ENCODE measurements at places on chromosomes 6 and 20.

- no peak for DNase-seq
These were observed 194.0 kb downstream of the TRIM27 start for GRCh38 chr6:28729501-28730402.

DNA sequence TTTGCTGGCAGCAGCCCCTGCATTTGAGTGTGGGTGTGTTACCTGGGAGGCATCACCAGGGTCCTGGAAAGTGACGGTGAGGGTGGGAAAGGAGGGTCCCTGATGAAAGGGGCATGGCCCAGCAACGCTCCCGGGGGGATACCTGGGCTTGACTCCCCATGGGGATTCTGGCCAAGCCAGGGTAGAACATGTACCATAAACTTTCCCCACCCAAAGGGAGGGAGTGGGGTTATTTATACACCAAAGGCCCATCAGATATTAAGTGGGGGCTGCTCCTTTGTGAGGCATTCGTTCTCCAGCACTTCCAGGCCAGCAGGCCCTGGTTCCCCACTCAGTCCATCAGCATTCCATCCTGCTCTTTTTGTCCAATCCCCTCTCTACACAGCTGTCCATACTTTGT is 20.6 kb upstream of the CCR6 start:
- no peak for DNase-seq

GRCh38 chr6:109791301-109791700 is 100.2 kb downstream of the FIG4 start:
- DNase-seq, result no peak

DNA sequence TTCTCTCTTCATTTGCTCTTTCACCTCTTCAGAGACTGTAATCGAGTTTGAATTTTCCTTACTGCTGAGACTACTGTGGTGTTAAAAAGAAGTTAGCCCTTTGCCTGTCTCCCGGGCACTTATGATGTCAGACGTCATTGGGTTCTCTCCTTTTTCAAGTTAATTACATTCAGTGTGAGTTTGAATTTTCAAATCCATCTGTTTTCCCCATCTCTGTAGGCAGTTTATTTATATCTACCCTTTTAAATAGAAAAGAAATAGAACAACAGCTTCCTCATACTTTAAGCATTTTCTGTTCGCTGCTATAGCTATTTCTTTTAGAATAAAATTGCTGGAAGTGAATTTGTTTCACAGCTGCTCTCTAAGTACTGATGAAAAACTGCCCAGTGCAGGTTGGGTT is 81.4 kb downstream of the MCHR2 start:
- DNase-seq, result no peak

GRCh38 chr20:13554706-13555105 is 84.0 kb downstream of the TASP1 start:
- DNase-seq, result no peak

DNA sequence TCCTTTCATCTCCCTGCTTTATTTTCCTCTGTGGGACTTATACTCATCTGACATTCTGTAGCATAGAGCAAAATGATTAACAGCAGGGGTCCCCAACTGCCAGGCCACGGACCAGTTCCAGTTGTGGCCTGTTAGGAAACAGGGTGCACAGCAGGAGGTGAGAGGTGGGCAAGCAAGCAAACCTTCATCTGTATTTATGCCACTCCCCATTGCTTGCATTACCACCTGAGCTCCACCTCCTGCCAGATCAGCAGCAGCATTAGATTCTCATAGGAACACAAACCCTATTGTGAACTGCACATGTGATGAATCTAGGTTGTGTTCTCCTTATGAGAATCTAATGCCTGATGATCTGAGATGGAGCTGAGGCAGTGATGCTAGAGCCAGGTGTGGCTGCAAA is 130.5 kb upstream of the SLC24A3 start:
- no peak for DNase-seq

DNA sequence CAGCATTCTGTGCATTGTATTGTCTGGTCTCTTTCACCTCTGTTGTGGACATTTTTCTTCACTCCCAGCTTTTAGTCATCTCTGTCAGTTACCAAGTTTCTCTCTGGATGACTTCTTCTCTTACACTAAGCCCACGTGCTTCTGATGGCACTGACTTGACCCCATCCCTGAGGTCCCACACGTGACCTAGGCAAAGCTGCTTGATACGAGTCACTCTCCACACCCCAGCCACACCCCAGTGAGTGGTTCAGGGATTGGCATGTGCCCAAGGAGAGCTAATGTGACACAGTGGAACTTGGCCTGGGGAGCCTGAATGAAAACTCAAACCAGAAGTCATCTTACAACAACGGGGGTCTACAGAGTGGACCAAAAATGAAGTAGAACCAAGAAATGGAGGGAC is 32.2 kb downstream of the HTR1E start:
- no peak for DNase-seq

- DNase-seq, result no peak
These were observed 44.0 kb downstream of the SSR1 start for GRCh38 chr6:7268816-7269555.

- no peak for DNase-seq
These were observed 96.1 kb upstream of the ARMC2 start for GRCh38 chr6:108751851-108752732.

GRCh38 chr20:32742322-32743236 is 688 bp downstream of the COMMD7 start:
- no peak for DNase-seq

GRCh38 chr20:34012735-34013134 is 19.0 kb downstream of the RALY start:
- no peak for DNase-seq

DNA sequence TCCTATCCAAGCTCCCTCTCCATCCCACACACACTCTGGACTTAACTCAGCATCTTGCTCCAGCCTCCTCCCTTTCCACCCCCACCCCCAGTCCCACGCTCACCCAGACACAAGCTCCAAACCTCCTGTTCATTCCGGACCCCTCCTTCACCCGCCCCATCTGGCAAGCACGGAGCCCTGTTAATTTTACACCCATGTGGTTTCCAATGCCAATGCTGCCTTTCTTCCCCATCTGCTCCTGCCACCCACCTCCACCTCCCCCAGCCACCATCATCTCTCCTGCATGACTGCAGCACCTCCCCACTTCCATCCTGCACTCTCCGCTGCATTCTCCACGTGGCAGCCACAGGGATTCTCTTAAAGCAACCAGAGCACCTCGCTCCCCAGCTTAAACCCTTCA is 9.9 kb upstream of the CDK5RAP1 start:
- no peak for DNase-seq

DNA sequence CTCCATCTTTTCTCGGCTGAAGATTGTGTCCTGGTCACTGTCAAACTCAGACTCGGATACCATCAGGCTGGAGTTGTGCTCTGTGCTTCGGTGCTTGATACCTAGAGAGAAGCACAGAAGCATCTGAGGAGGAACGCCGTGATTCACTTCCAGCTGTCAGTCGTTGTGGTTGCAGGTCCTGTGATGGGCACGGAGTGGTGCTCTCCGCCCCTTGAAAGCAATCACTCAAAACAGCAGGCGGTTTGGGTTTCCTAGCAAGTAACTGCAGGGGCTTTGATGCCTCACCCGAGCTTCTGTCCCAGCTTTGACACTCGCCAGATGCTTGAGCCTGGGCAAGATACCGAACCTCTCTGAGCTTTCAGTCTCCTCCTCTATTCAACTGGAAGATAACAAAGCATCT is 52.5 kb downstream of the ALDH5A1 start:
- no peak for DNase-seq

DNA sequence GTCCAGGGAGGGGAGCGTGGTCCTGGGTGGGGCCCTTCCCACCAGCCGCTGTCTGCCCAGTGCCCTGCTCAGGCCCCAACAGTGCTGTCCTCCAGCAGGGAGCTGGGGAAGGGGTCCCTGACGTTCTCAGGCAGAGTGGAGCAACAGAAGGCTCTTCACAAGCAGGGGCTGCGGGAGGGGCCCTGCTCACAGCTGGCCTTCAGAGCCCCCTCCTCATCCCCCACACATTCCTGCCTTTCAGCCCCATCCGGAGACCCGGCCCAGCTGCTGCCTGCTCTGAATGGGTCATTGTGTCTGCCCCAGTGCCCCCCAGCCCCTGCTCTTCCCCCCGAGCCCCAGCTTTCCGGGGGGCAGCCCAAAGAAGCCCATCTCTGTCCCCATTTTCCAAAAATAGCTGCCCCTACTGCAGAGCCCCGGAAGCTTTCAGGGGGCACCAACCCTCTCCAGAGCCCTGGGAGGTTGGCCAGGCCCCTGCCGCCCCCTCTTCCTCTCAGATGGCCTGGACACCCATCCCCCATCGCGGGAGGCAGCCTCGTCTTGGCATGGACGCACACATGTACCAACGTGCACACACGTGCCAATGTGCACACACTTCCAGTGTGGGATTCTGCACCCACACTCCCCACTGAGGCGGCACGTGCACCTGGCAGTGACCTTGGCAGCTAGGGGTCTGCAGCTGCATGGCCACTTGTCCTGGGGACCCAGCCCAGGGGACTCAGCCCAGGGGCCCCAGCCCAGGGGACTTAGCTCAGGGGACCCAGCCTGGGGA is 3.7 kb downstream of the COL20A1 start:
- no peak for DNase-seq

DNA sequence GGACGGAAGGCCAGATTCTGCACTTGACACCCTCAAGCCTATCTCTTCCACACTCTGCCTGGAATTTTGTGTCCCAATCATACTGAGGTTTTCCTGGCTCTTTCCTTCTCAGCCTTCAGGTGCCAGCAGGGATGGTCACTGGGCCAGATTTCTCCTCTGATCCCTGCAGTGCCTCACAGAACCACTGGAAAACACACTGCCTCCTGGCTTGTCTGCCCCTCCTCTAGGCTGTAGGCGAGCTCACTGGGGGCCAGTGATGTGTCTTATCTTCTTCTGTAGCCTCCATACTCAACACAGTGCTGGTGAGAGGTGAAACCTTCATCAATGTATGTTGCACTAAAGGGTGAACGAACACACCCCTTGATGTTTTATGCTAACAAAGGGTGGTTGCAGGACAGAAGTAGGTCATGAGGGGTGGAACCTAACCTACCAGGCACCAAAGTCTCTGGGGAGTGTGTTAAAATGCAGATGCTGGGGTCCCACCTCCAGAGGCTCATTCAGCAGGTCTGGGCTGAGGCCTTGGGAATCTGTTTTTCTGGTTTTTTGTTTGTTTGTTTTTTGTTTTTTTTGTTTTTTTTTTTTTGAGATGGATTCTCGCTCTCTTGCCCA is 80.3 kb downstream of the CDH26 start:
- no peak for DNase-seq

DNA sequence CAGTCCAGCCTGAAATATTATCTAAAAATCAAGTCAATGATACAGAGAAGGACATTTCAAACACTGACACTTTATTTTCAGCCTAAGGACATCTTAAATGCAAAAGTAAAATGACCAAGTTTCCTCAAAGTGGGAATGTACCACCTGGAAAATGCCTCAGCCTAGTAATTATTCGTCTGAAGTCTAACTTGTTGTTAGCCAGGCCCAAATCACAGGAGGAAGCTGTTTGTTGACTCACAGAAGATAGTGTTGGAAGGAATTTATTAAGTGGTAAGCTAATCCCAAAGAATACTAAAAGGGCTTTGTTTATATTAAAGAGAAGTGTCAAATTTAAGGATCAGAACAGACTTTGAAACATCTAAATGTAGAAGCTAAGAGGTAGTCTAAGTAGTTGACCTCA is 2.5 kb downstream of the PDE7B start:
- no peak for DNase-seq

DNA sequence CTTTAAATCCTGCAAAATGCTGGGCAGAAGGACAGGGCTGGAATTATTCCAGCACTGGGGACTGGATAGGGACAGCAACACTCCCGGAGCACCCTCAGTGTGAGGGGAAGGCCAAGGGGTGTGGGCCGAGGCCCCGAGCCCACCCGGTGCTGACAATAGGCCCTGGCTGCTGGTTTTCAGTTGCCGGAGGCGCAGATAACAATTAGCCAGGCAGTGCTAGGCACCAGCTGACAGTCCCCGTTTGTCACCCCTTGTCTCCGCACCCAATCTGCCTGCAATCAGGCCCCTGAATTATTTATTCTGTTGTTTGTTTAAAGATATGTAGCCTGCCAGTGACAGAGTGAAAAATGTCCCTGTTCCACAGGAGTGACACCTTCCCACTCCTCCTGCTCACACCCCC is 120.0 kb downstream of the GRM4 start:
- no peak for DNase-seq

DNA sequence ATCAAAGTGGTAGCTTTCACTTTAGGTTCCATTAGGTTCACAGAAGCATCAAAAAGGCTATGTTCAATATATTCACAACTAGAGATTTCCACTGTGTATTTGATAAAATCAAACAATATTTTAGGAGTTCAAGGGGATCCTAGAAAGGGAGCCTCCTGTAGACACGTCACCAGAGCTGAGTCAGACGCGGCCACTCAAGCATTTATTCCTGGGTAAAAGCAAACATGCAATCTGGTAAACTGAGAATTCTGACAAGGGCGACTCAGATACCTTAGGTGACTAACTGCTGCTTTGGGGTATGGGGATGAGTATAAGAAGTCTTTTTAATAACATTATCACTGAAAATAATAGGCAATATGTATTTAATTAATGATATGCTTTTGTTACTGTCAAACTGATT is 118.7 kb upstream of the HMGN3 start:
- no peak for DNase-seq

- no peak for DNase-seq
These were observed 1233.0 kb upstream of the EYS start for GRCh38 chr6:66940003-66940402.

GRCh38 chr6:99789767-99790166 is 183.1 kb downstream of the PRDM13 start:
- DNase-seq, result no peak
